ENCODE measurements at places on chromosomes 11 and 22.
A peak's percentile ranks its signal among the peaks of the same experiment; 100 is the strongest.

DNA sequence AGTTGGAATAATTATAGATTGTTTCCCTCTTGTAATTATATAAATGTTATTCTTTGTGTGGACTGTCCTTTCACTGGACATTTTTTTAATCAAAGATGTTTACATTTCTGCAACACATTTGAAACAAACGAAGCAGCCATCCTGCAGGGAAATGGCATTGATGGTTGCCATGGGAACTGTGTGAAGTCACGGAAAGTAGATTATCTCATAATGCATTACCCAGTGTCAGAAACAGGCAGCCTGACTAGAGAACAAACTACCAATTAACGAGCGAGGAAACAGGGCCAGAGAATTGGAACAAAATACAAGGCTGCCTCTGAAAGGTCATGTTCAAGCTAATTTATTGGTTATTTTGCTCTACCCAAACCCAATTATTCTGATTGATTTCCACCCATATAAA, 96.9 kb upstream of the LARGE1 start:
- no peak for DNase-seq

GRCh38 chr11:128116447-128116846, 470.9 kb downstream of the ETS1 start:
- no peak for DNase-seq

DNA sequence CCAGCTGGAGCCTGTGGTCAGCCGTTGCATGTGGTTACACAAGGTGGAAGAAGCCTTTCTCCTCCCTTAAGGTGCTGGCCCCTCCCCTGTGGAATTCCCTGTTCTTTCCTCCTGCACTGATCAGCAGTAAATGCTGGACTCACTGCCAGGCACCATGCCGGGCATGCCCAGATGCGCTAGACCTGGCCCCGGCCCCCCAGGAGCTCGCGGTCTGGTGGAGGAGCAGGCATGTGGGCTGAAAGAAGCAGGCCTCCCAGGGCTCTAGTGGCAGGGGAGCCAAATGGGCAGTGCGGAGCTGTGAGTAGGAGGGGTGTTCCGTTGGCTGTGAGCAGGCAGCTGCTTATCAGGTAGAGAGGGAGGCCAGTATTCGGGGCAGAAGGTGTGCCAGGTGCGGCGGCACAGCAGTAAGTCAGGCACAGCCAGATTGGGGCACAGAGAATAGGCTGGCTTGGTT, 10.2 kb downstream of the DGKZ start:
- no peak for DNase-seq

- DNase-seq, result no peak
These were observed 1.9 kb downstream of the FEN1 start for GRCh38 chr11:61794579-61794978.

DNA sequence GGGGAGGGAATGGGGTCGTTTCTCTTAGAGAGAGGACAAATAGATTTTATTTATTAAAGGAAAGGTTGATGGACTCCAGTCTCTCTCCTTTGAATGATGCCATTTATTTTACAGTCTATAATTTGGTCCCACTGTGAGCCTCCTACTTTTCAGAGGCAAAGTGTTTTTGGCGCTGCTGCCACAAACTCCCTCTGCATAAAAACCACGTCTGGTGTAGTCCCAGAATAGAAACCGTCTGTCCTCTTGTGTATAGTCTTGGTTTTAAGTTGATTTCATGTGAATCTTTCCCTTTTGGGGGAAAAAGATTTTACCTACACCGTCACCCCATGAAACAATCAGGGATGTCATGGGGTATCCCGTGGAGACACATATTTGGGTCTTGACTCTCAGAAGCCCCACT, 143.6 kb upstream of the SEZ6L start:
- no peak for DNase-seq

DNA sequence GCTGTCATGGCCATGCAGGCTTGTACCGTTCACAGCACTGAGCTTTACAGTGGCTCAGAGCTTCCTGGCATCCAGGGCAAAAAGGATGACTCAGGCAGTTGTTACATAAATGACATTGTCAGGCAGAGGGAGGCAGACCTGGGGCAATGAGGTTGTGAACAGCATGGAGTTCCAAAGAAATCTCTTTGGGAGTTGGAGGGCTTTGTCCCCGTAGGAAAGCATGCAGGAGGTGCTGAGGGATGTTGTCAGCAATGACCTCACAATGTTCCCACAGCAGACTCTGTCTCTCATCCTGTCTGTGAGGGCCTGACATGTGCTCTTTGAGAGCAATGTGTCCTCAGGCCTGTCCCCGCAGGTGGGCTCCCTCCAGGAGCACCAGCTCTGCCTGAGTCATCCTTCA, 25.9 kb upstream of the PDE2A start:
- no peak for DNase-seq

DNA sequence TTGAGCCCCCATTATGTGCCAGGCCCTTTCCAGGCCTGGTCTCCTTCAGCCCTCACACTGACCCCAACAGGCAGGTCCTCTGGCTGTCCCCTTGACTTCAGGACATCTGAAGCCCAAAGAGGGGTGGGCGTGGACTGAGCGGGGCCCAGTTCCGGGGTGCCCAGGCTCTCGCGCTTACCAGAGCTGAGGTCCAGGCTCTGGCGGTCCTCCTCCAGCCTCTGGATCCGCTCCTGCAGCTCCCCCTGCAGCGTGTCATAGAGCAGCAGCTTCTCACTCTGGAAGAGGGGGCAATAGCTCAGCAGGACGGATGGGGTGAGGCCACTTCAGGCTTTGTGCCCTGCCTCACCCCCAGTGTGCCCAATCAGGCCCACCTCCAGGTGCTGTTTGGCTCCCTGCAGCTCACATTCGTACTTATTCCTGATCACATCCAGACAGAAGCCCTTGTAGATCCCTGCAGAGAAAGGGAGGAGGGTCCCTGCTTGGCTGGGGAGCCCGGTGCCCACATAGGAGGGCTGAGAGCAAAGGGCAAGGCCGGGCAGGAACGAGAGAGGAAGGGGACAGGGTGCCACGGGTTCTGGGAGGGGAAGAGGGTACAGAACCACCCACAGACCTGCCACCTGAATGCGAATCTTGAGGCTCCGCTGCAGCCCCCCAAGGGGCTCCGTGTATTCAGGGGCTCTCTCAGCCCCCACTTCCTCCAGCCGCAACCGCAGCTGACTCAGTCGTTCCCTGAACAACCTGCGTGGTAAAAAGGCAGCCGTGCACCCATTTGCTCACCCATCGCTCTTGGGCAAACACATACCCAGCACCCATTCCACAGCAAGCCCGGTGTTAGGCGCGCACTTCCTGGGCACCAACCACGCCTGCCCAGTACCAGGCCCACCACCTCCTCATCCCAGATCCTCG, 4.1 kb downstream of the BRMS1 start:
- no peak for DNase-seq

DNA sequence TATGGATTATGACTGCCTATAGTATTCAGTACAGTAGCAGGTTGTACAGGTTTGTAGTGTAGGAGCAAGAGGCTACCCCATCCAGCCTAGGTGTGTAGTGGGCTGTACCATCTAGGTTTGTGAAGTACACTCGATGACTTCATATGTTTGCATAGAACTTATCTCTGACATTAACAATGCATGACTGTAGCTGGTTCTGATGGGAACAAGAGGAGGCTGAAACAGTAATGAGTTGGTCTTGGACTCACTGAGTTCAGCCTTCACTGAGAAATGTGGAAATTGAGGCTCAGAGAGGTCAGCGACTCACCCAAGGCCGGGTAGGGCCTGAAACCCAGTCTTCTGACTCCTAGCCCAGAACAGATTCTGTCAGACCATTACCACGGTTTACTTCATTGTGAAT, 13.0 kb downstream of the MYO7A start:
- DNase-seq, result peak; percentile 89

DNA sequence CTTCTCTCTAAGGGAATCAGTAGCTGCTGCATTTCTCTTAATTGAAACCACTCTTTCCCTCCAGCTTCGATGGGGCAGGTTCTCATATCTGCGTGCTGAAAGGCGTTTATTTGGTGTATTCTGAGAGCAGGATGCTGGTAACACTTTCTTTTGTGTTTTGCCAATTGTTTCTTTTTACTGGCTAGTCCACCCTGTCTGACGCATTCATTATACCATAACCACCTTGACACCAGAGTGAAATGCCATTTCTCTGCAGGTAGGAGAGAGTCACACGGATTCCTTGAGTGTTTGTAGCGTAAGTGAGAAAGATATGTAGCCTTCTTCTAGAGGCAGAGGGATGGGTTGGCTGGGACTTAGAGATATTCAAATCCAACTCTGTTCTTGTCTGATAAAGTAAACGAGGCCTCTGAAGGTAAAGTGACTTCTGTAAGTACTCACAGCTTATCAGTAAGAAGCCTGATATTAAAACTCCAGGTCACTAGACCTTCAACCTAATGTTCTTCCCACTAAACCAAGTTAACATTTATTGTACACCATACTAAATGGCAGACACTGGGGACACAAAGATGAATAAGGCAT, 21.4 kb downstream of the CD44 start:
- DNase-seq, result no peak

DNA sequence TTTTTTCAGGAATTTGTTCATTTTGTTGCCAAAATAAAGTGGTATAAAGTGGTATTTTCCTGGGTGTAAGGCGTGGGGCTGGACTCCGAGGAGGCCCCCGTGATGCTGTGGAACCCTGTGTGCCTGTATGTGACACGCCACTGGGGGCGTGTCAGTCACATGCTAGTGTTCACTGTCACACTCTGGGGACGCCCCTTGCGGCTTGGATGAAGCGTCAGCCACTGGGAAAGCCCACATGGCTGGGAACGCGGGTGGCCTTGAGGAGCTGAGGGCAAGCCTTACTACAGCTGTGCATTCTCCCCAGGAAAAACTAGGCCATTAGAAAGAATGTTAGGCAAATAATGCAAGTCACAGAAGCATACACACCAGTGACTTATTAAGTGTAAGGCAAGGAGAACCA, 77.0 kb upstream of the SLC25A18 start:
- DNase-seq, result no peak

- no peak for DNase-seq
These were observed 20.8 kb upstream of the SNX19 start for GRCh38 chr11:130937051-130937450.

GRCh38 chr22:20389288-20389687, 4.7 kb upstream of the ZNF74 start:
- no peak for DNase-seq

GRCh38 chr11:57779276-57779675, 17.7 kb downstream of the CTNND1 start:
- no peak for DNase-seq

- DNase-seq, result no peak
These were observed 6.0 kb downstream of the CSNK1E start for GRCh38 chr22:38311323-38311620.

- no peak for DNase-seq
These were observed 1598.5 kb downstream of the LRRC4C start for GRCh38 chr11:39860931-39861330.

DNA sequence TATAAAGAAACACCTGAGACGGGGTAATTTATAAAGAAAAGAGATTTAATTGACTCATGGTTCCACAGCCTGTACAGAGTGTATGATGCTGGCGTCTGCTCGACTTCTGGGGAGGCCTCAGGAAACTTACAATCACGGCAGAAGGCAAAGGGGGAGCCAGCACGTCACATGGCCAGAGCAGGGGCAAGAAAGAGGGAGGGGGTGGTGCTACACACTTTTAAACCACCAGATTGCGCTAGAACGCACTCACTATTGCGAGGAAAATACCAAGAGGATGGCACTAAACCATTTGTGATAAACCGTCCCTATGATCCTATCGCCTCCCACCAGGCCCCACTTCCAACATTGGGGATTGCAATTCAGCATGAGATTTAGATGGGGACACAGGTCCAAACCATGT, 79.7 kb upstream of the CARD18 start:
- DNase-seq, result no peak

DNA sequence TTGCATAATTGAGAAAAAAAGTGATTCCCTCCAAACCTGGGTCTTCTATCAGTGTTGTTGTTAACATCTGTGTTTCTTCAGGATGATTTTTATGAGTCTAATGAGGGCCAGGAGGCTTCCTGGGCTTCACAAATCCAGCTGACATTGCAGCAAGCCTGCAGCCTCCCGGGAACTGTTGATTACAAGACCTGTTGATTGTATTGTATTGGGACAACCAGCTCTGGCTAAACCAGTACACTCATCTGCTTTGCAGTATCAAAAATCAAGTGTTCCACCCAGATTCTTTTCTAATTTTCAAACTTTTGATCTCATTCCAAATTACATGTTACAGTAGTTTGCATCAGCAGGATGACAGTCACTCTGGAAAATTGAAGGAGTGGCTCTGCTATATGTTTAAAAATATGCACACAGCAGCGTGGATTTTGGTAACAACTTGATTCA, 16.1 kb upstream of the PRSS23 start:
- DNase-seq, result no peak

GRCh38 chr11:32081129-32081641, 9.7 kb upstream of the RCN1 start:
- DNase-seq, result peak; percentile 41

DNA sequence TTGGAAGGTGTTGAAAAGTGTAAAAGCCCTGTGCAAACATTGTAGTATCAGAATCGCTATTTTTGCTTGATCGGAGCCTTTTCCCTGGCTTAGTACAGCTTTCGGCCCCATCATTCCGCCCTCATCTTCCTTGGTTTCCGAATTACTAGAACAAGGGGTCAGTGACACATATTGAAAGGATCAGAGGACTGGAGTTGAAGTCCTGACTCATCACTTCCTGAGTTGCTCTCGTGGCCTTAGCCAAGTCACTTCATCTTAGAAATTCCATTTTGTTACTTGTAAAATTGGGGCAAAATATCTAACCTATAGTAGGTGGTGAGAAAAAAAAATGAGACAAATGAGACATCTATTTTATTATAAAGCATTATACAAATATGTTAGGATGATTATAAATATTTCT, 375.0 kb downstream of the NTM start:
- DNase-seq, result no peak

DNA sequence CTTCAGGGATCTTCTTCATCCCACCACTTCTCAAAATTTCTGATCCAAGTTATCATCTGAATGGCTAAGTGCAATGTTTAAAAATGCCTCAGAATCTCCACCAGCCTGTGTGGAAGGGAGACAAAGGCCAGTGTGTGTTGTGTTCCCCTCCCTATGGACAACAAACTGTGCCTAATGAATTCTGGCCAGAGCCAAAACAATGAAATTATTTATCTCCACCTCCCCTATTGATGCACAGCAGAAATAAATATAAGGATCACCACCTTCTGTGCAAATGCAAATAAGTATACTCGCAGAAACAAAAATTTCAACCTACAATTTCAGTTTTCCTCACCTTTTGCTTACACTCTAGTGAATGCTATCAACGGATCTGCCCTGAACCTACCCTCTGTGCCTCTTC, 75.8 kb downstream of the GAB2 start:
- no peak for DNase-seq
